Pancreas (tissue), 10 donors: ENCODE measurements at places on chromosomes 13 and 19. TPM values are rescaled to one million over a fixed set of nuclear protein-coding genes. Genes with fewer than 3 reads are reported as not detected.

- H3K27ac ChIP-seq: no peak overlapping the region
- no peak overlapping the region for H3K4me3 ChIP-seq
- no peaks in the 10 kb centered on the region for H3K36me3 ChIP-seq
- no peaks in the 10 kb centered on the region for H3K27me3 ChIP-seq
- no peak for DNase-seq
Measured at GRCh38 chr13:102757006-102757405, 16.6 kb downstream of the TEX30 start.

GRCh38 chr13:75366380-75367280 is 115.3 kb downstream of the TBC1D4 start:
- DNase-seq: no peak
- no peaks in the 10 kb centered on the region for H3K27me3 ChIP-seq
- H3K4me1 ChIP-seq: peaks cover 14% of the 10 kb centered on the region
- H3K4me3 ChIP-seq: no peak overlapping the region

GRCh38 chr19:46551164-46551563 is 50.0 kb upstream of the CALM3 start:
- H3K27ac ChIP-seq: no peak overlapping the region
- H3K36me3 ChIP-seq: no peaks in the 10 kb centered on the region
- no peaks in the 10 kb centered on the region for H3K27me3 ChIP-seq
- H3K4me1 ChIP-seq: no peaks in the 10 kb centered on the region
- no peak overlapping the region for H3K4me3 ChIP-seq

IZUMO2 gene
- polyA plus RNA-seq: not detected

DNA sequence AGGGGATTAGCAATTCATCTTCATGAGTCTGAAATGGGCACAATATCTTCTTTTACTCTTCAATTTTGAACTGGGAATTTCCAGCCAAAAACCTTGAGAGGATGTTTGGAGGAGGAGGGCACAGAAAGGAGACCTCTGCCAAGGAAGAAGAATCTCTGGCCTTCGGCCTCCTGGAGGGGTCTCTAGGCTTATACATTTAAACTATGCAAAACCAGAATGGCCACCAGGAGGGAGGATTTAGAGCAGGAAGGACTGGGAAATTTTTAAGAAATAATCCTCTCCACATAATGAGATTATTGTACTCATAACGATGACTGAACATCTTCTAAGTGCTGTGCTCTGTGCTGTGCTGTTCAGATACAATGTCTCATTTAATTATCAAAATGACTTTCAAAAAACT is 325.9 kb downstream of the NDFIP2 start:
- H3K4me3 ChIP-seq: no peak overlapping the region
- DNase-seq: no peak
- H3K27ac ChIP-seq: no peak overlapping the region
- H3K36me3 ChIP-seq: no peaks in the 10 kb centered on the region
